ENCODE measurements at places on chromosomes 1 and 21.

DNA sequence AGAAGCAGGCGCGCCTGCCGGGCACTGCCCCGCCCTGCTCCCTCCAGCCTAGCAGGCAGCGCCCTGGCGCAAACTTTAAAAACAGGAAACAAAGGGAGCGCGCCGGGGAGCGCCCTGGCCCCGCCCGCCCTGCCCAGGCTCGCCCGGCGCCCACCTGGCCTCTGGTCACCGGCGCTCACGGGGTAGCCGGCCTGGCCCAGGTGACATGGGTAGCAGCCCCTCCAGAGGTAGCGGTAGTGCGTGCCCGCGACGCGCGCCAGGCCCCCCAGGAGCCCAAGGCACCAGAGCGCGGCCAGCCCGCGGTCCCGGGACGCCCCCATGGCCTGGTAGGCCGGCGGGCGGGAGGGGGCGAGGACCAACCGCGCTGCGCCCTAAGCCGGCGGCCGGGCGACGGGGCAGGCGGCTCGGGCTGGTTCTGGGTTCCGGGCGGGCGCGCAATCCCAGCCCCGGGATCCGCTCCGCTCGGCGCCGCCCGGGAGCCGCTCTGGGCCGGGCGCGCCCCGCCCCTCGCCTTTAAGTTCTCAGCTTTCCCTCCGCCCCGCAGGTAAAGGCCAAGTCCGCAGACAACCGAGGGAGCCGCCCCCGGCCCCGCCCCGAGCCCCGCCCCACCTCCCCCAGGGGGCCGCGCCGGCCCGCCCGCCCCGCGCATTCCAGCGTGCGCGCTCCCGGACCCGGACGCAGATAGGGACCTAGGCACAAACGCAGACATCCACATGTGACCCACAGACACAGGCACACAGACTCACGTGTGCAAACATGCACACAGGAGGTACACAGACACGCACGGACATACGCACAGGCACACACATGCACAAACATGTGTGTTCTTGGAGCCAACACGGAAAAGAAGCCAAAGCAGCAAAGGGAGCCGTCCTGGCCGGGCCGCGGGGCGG, 76.7 kb downstream of the ARHGEF16 start:
- peak; percentile 70 for DNase-seq

DNA sequence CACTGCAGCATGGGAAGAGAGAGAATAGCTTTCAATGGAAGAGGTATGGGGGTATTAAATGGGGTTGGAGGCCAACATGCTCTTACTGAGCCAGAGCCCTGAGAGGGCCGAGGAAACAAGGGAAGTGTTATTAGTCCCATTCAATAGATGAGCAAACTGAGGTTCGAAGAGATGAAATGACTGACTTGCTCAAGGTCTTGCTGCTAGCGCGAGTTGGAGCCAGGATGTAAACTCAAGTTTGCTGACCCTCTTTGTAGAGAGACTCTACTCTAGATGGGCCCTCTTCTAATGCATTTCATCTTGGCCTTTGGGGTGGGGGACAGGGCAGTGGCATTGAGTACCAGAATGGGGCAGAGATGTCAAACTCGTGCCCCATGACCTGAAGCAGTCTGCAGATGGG, 319.5 kb downstream of the RPS6KC1 start:
- DNase-seq = no peak

- no peak for DNase-seq
Observed at GRCh38 chr1:237527761-237528160, 363.0 kb downstream of the ZP4 start.

DNA sequence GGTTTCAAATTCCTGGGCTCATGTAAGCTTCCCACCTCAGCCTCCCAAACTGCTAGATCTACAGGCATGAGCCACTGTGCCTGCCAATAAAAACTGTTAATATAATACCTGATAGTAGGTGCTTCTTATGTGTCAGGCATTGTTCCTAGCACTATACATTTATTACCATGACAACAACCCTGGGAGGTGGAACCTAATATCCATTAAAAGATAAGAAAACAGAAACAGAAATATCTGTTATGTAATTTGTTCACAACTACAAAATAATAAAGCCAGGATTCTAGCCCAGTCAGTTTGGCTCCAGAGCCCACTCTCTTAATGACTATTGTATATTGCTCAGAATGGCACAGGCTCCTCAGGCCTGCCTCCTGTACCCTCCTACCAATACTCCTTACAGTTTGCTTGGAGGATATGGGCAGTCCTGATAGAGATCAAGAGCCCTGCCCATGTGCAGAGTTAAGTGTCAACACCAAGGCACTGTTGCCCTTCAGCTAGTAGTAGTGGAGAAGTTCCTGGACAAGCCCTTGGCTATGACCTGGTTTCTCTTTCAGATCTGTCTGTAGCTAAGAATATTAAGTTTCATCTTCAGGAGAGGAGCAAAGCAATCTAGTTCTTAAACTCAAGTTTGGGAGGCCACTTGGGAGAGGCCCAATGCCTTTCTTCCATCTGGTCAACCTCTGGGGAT, 22.4 kb downstream of the RPL5 start:
- no peak for DNase-seq

DNA sequence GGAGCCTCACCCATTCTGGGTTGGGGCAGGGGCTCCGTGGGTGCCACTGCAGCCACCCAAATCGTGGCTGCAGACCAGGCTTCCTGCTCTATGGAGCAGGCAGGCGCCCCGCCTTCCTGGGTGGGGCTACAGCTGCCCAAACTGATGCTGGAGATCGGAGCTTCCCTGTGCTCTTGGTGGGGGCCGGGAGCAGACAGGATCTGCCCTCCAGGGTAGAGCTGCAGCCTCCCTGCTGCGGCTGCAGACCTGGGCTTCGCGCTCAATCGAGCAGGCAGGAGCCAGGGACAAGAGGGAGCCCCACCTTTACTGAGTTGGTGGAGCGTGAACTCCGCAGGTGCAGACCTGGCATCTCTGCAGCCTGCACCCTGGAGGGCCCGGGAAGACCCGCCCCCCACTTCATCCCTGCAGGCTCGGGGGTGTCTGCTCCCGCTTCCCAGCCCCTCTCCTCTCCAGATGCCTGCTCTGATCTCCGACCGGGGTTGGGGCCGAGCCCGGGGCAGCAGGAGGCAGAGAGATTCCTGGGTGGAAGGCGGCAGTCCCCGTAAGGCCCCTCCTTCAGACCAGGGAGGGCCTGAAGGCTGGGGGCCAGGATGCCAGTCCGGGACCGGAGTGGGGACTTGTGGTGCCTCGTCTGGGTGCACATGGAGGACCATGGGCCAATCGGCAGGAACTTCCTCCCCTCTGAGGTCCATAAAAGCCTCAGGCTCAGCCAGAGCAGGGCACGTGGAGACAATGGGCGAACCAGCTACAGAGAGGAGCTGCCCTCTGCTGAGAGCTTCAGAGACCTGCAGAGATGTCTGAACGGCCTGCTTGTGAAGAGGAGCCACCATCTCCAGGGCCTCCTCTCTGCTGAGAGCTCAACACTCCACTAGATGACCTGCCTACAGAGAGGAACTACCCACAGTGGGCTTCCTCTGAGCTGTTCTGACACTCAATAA, 359.3 kb downstream of the SMYD3 start:
- DNase-seq = no peak

GRCh38 chr1:113531321-113531720, 141.0 kb downstream of the MAGI3 start:
- DNase-seq = no peak

GRCh38 chr1:246415028-246415427, 92.1 kb downstream of the SMYD3 start:
- no peak for DNase-seq

DNA sequence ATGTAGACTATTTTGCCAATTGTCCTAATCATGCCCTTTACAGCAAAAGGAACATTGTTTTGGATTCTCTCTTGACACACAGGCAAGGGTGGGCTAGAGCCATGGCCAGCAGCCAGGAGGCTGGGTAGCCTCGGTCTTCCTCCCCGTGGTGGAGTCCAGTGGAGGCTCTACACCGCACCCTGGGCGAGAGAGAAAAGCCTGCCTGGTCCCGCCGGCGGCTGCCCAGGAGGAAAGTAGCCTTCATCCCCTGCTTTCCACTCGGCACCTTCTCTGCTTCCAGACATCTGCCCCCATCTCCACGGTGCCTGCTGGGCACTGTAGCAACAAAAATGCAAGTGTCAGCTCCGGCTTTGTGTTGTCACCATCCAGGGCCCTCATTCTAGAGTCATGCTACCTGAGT, 21.6 kb downstream of the PROK1 start:
- DNase-seq = no peak

DNA sequence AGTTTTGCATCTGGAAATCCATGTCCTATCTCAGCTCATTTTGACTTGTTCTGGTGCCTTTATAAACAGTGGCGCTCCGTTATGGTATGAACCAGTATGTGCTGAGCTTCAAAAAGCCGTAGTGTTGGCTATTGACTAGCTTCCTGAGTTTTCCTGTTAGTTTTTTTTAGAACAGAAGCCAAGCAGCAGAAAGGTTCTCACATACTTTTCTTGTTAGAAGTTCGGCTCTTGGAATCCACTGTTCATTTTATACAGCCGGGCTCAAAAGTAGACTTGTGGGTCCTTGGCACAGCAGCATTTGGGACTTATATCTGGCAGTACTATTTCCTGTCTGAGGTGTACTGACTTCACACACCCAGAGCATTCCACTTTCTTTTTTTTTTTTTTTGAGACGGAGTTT, 63.8 kb downstream of the TBCE start:
- no peak for DNase-seq

- DNase-seq = no peak
Observed at GRCh38 chr1:116889380-116889779, 20.3 kb upstream of the PTGFRN start.

DNA sequence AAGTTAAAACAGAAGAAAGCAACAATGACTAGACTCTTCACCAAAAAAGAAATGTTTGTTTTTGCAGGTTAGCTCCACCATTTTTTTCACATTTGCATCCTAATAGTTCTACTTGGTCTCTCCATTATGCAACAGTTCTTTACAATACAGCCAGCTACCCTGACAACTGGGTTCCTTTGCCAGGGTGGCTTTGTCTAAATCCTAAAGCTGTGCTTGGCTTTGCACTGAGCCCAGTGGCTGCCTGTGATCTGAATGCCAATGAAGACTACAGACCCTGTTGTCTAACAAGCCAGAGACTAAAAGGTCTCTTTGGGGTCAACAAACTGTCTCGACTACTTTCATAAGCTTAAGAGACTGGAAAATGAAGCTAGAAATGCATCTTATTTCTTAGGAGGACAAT, 112.0 kb downstream of the AKT3 start:
- DNase-seq = no peak

DNA sequence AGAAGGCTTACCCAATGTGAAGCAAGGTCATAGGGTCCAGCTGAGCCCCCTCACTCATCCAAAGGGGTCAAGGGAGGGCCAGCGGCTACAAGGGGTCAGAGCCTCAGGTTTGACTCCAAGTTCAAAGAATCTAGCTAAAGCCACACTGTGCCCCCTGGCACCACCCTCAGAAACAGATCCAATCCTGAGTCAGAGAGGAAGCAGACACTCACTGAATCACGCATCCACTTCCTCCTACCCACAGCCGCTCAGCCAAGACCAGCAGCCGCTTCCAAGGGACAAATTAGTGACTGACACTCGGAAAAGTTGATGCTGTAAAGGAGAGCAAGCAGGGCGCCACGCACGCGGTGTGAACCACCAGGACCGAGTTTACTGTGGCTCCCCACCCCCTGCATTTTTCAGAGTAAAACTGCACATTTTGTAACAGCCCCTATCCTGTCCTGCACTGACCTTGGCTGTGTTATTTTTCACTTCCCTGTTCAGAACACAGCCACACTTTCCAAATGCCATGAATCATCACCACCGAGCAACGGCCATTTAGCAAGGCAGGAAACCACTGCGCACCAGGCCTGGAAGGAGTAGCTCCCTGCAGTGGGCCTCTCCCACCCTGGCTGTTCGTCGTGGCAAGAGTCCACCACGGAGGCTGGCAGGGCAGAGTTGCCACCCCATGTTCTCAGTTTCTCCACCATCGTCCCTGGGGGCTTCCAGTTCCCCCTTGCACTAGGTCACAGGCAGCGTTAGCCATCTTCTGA, 147.8 kb downstream of the TOMM20 start:
- DNase-seq = peak; percentile 88

DNA sequence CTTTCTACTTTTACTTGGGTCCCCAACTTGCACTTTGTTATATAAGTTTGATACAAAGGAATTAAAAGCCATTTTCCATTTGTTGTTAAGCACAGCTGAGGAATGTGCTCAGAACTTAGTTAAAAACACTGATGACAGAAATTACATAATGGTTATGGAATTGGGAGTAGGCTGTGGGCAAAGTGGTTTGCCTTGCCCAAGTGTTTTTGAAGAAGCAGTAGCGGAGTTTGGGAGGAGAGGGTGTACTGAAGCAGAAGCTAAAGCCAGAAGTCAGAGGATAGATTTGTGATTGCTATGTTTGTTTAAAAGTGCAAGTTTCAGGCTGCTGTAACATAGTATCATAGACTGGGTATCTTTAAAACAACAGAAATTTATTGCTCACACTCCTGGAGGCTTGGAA, 391.8 kb downstream of the DUSP10 start:
- DNase-seq = no peak

DNA sequence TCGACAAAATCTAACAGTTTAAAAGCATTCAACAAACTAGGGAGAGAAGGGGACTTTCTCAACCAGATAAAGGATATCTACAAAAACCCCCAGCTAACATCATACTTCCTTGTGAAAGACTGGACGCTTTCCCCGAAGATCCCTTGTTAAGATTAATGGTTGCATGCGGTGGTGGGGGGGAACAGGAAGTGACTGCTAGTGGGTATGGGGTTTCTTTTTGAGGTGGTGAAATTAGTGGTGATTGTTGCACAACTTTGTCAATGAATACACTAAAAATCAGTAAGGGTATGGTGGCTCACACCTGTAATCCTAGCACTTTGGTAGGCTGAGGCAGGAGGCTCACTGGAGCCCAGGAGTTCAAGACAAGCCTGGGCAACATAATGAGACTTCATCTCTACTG, 26.9 kb upstream of the EYA3 start:
- no peak for DNase-seq

DNA sequence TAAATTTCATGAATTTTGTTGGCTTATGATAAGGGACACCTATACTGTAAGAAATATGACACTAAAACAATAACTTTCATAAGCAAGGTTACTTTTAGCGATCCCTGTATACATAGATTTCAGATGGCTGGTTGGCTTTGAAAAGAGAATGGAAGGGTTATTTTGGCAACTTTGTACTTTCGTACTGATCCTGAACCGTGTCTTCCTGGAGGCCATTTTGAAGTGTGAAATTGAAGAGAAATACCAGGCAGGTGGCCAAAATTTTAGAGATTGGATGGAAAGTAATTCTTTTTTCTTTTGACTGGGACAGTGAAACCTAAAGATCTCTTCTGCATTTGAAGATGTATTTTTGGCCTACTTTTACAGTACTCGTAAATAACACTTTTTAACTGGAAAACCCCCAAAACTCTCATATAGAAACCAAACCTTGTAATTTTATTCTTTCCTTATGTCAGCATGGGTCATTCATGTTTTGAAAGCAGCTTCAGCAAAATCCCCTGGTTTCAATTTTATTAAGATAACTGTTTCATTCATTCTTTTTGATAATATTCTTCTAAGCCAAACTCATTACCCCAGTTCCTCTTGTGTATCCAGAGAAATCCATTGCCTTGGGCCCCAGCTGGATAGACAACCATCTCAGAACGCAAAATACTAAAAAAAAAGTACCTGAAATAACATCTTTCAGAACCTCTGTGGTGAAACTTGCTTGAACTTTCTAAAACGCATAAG, 38.4 kb upstream of the ZNF281 start:
- no peak for DNase-seq

- DNase-seq = no peak
Observed at GRCh38 chr1:176058686-176059085, 148.4 kb downstream of the COP1 start.

- DNase-seq = no peak
Observed at GRCh38 chr1:45488666-45489377, 2.1 kb downstream of the TESK2 start.

- no peak for DNase-seq
Observed at GRCh38 chr1:187870552-187870951, 1041.8 kb downstream of the PLA2G4A start.
